ENCODE measurements at places on chromosomes 5 and 9.

- DNase-seq: no peak
Observed at GRCh38 chr5:135971701-135972100, 16.9 kb upstream of the LECT2 start.

GRCh38 chr9:74755355-74755754, 132.4 kb downstream of the TRPM6 start:
- DNase-seq: no peak

- DNase-seq: no peak
Observed at GRCh38 chr5:41925555-41925951, 472 bp downstream of the FBXO4 start.

GRCh38 chr9:20178197-20178596, 389.4 kb upstream of the SLC24A2 start:
- no peak for DNase-seq

GRCh38 chr5:53257806-53258373, 148.3 kb upstream of the MOCS2 start:
- no peak for DNase-seq

GRCh38 chr5:126919566-126919965, 110.8 kb downstream of the MARCHF3 start:
- no peak for DNase-seq

GRCh38 chr9:36566813-36567221, 5.9 kb upstream of the MELK start:
- no peak for DNase-seq

GRCh38 chr9:33288828-33289483, 1.4 kb upstream of the NFX1 start:
- DNase-seq: no peak

GRCh38 chr5:675871-676698, 17.1 kb downstream of the TPPP start:
- no peak for DNase-seq

- DNase-seq: no peak
Observed at GRCh38 chr9:103949096-103949495, 145.0 kb upstream of the SMC2 start.

DNA sequence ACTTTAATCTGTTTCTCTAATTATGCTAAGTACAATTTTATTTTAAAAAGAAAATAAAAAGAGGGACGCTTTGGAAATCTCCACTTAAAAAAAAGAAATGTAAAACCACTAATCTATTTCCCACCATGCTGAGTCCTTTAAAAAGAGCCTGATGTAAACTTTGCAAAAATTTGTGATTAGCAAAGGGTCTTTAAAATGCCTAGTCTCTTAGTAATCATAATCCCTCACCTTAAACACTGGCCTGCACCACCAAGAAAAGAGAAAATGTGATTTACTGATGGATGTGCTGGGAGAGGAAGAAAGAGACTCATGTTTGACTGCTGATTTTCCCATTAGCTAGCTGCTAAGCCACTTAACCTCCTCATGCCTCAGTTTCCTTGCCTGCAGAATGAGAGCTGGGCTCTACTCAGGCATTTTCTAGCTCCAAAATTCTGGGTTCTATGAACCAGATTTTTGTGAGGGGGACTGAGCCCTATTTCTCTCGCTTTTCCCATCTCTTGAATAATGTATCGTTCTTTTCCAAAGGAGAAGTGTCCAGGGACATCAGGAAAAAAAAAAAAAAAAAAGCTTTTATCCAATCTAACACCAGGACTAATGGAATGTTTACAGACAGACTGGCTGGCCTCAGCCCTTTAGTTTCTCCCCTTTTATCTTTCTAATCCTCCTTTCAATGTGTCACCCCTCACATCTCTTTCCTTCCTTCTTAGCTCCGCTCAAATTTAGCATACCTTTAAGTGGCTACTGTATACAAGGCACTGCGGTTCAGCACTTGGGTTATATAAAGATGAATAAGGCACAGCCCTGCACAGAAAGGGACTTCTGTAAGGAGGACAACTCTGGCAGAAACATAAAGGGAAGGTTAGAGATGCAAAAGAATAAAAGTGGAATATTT, 312.4 kb downstream of the ARL15 start:
- no peak for DNase-seq

DNA sequence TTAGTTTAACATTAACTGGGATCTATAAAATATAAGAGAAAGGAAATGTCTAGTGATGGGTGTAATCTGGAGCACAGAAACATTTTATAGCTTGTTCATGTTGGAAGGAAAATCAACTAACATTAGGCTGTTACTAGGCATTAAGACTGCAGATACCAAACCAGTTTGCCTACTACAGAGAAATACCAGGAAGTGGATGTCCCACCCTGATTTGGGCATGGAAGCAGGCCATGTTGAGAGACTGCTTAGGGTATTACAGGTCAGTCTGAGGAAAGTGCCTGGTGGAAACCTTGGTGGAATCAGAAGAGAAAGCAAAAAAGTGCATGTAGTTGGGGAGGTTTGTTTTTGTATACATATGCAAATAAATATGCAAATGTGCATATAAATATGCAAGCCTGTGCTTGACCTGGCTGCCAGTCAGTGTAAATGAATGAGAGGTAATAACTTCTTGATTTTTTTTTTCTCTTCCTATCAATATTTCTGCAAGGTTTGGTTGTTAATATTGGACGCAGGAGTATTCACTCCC, 9.6 kb upstream of the CCDC112 start:
- DNase-seq: no peak

GRCh38 chr5:129399069-129399468, 61.0 kb upstream of the ADAMTS19 start:
- no peak for DNase-seq

GRCh38 chr5:60522292-60522905, 177.6 kb downstream of the DEPDC1B start:
- no peak for DNase-seq

DNA sequence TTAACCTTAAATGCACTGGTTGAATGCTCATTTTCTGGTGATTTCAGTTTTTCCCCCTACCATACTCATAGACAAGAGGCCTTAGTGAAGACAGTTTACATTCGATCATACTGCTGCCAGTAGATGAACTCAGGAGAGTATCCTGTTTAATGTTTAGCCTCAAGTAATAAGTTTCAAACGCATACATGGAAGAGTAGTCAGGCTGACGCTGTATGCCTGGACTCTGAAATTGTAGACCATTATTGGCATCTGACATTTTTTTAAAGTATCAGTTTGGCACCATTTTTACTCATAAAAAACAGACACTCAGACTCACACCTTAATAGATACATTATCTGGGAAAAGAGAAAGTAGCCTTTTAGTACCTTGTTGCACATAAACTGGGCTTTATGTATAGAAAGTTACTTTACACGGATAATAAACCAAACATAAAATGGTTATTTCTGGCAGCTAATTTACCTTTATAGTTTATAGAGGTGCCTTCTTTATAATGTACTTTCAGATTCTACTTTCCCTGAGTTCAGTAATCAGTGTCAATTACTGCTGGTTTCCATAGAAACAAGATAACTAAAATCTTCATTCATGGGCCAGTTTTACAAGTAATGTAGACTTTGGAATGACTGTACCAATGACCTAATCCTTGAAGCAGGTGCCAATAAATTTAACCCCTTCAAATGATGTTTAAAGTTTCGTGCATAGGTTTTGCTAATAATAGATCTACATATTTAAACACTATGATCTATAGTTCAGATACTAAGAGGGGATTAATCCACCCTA, 183.8 kb upstream of the ITGA1 start:
- DNase-seq: no peak

GRCh38 chr9:129696944-129697655, 31.7 kb downstream of the PRRX2 start:
- no peak for DNase-seq

DNA sequence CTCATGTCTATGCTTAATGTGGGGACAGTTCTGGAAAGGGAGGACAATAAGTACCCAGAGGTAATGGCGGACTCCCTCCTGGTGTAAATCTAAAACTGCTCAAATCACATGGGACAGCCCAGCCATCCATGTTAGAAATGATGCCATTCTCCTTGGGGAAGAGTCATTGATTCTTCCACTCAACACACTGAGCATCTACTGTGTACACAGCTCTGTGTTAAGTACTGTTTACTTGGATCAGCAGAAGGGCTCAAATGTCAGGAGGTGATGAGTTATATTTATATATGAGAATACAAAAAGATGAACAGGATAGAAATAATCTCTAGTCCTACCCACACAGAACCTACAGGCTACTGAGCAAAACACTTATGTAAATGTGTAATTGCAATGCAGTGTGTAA, 31.8 kb upstream of the NANS start:
- DNase-seq: no peak

DNA sequence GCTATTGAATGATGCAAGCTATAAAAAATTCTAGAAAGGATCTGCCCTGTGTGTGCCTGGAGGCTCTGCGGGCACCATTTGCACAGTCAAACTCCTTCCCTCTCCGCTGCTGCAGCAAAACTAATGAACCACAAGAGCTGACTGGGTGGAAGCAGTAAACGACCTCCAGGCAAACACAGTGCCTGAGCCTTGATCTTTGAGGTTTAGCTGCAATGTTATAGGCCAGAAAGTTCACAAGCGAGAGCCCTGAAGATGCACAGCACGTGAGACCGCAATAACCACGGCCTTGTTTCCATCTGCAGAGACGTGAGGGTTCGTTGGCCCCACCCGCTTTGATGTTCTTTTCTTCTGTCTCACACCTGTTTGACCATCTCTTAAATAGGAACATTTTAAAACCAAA, 69.2 kb upstream of the S1PR3 start:
- no peak for DNase-seq

GRCh38 chr5:94707359-94707758, 88.9 kb downstream of the SLF1 start:
- DNase-seq: no peak

GRCh38 chr5:74372051-74372450, 268.5 kb downstream of the ENC1 start:
- DNase-seq: no peak

GRCh38 chr9:83154087-83154736, 91.3 kb upstream of the RASEF start:
- DNase-seq: no peak

DNA sequence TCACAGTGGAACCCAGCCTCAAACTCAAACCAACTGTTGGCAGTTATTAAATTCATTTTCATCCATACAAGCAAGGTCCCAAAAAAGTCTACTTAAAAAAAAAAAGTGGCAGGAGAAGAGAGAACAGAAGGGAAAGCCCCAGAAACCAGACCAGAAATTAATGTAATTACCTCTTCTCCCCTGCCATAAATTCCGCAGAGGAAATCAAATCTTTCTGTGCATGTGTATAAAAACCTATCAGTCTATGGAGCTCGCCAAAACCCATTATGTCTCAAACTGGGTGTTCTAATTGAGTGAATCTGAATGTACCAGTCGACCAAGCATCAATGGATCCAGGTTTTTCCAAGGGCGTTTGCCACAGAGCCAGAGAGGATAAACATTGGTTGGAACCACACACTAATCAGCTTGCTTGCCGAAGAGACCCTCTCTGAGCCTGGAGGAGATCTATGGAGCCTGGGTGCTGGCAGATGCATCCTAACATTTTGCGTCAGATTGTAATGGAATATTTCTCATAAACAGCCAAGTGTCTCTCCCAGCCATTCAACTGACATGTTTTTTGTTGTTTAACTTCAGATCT, 7.9 kb upstream of the HAND1 start:
- no peak for DNase-seq

GRCh38 chr5:145976431-145977155, 40.2 kb downstream of the SH3RF2 start:
- DNase-seq: no peak

DNA sequence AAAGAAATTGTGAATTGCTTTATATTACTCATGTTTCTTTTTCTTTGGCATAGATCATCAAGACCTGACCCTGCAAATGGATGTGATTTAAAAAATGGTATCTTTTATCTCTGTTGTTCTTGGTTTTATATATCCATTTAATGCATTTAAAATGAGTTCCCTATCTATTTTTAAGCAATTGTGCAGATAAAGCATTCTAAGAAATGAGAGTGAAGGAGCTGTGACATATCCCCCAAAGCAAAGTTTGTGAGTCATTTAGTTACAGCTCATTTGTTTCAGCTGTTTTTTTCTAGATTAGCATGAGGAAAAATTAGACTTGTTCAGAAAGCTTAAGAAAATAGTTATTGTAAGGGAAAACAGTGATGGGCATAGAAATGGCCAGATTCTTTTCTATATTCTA, 7.6 kb upstream of the ELOVL7 start:
- no peak for DNase-seq

DNA sequence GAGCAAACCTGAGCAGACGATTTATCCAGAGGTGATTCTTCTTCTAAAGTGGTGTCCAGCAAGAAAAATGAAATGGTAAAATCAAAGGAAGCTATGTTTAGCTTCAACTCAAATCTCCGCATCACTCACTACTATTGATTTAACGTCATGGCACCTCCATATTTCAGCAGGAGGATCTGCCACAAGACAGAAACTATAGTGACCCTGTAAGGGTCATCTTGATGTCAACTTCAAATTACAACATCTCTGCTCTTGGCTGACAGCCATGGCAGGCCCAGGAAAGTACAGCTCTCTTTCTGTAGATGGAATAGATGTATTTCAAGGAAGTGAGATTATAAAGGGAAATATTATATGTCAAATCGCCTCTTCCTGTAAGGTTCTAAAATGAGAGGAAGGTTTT, 10.1 kb upstream of the EFNA5 start:
- DNase-seq: no peak

DNA sequence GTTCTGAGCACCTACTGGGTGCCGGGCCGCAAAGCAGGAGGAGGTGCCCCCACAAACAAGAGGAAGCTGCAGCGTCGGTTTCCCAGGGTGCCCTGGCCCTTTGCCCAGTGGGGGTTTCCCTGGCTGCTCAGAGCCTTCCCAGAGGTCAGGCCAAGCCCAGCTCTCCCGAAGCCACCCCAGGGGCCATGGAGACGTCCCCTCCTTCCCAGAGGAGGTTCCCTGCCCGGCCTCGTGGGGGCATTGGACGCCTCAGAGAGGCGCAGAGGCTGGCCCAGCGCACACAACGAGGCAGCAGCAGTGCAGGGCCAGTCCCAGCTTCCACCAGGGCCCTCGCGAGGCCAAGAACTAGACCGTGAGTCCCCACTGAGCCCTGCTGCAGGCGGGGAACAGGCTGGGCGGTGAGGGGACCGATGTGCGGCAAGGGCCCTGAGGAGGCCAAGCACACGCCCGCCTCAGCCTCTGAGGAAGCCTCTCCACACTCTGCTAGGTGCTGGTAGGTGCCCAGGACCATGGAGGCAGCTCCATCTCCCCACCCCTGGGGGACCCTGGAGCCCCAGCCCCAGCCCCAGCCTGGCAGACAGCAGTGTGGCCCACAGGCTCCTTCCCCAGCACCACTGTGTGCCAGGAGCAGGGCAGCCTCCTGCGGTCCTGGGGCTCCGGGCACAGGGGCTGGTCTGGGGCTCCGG, 7.0 kb downstream of the DIPK1B start:
- no peak for DNase-seq

GRCh38 chr9:121694600-121694999, 43.2 kb downstream of the DAB2IP start:
- DNase-seq: no peak

DNA sequence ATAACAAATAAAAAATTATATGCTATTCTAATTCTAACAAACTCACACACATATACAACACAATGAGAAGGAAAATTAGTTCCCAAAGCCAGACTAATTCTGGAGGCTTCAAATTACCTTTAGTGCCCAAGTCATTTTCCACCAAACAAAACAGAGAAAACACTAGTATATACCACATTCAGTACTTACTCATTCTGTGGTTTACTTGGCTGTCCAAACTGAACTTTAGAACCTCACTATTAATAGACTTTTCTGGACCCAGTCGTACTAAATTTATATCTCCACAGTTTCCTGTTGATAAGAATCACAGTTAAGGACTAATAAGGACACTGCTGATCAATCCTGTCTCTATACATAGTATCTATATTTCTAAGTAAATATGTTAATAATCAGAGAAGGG, 66.4 kb downstream of the SETX start:
- DNase-seq: no peak

Data from AG09319 (cell line).